CD4-positive, alpha-beta T cell treated with Interleukin-17A for 4 hours (primary cell): ENCODE measurements at places on chromosomes 5 and 9.

DNA sequence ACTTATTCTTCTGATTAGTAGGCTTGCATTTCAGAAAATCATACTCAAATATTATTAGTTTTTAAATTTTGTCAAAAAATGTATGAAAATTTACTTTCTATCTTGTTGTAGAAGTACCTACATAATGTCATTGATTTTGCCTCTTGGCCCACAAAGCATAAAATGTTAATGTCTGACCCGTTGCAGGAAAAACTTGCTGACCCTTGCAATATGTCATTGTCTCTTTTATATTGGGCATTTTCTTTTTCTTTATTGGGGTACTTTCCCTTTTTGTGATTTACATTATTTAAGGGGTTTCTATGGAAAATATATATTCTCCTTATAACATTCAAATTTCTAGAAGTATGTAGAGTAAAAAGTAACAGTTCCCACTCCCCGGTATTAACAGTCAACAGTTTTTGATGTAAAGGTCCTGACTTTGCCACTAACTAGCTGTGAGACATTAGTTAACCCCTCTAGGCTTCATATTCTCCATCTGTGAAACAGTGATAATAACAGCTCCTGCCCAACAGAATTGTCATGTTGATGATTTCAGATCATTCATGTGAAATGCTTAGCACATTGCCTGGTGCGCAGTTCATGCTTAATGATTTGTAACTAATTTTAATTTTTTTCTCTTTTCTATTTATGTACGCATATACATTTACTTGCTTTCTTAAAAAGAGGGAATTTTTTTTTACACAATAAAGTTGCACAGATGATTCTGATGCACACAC, 243.2 kb downstream of the ARHGAP26 start:
- DNase-seq: no peak

- no peak for DNase-seq
Measured at GRCh38 chr5:86039351-86039750, 578.4 kb upstream of the COX7C start.

GRCh38 chr9:71308454-71308853, 187.0 kb upstream of the TRPM3 start:
- no peak for DNase-seq

DNA sequence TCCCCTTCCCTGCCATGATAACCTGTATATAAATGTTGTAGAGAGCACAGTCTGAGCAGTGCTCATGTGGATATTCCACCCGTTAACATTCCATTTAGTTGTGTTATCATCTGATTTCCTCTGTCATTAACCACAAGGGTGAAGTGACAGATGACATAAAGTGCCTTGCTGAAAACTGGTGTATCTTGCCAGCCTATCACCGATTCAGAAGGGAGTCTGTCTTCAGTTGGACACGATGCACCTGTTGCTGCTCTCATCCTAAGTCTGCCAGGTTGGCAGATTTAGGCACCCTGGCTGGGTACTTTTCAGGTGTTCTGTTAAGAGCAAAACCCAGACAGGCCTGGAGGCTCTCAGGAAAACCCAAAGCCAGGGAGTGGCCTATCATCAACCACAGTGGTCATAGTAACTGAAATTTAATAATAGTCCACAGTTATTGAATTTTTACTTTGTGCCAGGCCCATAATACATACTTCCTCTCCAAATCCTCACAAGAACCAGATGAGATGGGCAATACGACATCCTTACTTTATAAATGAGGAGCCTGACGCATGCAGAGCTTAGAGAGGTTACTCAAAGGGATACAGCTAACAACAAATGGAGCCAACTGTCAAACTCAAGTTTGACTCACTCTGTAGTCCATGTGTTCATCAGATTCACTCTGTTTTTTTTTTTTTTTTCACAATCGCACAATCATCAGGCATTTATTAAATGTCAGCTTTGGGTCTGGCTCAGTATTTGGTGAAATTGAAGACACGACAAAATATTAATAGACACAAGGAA, 100.7 kb upstream of the SPRY4 start:
- no peak for DNase-seq

GRCh38 chr9:38112456-38112855, 43.4 kb upstream of the SHB start:
- no peak for DNase-seq

GRCh38 chr5:166553778-166554177, 1737.7 kb upstream of the WWC1 start:
- DNase-seq: no peak

DNA sequence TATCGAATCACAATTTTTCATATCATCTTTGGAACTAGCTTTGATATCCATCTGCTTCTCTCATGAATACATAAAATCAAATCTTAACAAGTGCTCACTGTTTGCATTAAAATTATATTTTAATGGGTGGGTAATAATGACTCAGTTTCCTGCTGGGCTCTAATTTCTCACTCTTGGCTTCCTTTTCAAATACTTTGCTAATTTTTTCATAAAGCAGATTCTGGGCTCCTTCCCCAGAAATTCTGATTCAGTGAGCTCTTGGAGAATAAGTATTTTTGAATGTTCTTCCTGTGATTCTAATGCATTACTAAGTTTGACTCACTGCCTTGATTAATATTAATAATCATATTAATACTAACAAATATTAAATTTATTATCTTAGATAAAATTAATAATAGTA, 48.9 kb downstream of the YIPF5 start:
- no peak for DNase-seq

DNA sequence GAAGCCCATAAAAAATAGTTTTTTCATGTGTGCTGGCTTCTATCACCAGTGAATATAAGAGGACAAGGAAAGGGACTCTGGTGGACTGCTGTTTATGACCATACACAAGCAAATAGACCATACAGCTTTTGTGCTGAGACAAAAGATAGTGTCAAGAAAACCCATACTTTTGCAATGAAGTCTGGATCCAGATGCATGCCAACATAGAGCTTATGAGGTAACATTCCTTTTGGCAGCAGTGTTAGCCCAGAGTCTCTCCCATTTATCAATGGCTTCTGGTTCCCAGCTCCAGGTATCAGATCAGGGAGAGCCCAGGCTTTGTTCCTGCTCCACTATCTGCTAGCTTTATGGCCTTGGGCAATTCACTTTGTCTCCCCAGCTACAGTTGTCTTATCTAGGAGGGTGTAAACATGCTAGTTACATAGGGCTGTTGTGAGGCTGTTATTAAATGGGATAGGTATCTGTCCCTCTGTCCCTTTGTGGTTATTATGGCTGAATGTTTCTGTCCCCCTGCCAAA, 55.6 kb downstream of the CCDC192 start:
- no peak for DNase-seq
